ENCODE measurements at places on chromosomes 3 and 15. TPM values are rescaled to one million over a fixed set of nuclear protein-coding genes. Genes with fewer than 3 reads are reported as not detected.

Gene ACTR8
- total RNA-seq, result 21.5 TPM

- H3K27me3 ChIP-seq, result no peaks in the 10 kb centered on the region
- no peak overlapping the region for H3K27ac ChIP-seq
- H3K4me3 ChIP-seq, result no peak overlapping the region
- DNase-seq, result no peak
These were observed 730.9 kb downstream of the NR2F2 start for GRCh38 chr15:97061392-97061791.

Gene SYNPR
- 0.90 TPM for total RNA-seq

- DNase-seq, result no peak
- no peaks in the 10 kb centered on the region for H3K4me1 ChIP-seq
- H3K27me3 ChIP-seq, result no peaks in the 10 kb centered on the region
- no peak overlapping the region for H3K27ac ChIP-seq
- H3K4me3 ChIP-seq, result no peak overlapping the region
These were observed 146.0 kb downstream of the ATP10A start for GRCh38 chr15:25717127-25717456.

GRCh38 chr15:59399465-59400102 is 26.9 kb upstream of the MYO1E start:
- H3K4me3 ChIP-seq, result no peak overlapping the region
- H3K27ac ChIP-seq, result no peak overlapping the region
- H3K27me3 ChIP-seq, result no peaks in the 10 kb centered on the region

Measured in Calu3 (cell line).